ENCODE measurements at places on chromosomes 7 and 10.

GRCh38 chr10:44984671-44985101 is 6.1 kb upstream of the DEPP1 start:
- DNase-seq: no peak

DNA sequence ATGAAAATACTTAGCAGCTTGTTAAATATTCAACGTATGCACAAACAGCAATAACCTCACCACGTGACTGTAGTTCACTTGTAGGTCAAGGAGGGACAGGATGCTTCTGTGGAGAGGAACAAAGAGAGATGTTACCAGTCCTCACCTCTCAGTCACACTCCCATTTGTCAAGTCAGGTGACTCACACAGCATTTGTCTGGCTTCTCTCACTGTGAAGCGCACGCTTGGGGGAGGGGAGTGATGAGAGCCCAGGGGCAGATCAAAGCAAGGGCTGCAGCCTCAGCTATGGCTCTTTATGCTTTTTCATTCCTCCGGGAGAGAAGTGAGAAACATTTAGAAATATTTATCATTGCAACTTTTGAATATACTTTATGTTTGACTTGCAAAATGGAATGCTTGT is 2.9 kb upstream of the RBM20 start:
- no peak for DNase-seq

- no peak for DNase-seq
Observed at GRCh38 chr7:144579687-144580086, 176.2 kb upstream of the NOBOX start.

GRCh38 chr10:120926611-120927010 is 75.4 kb downstream of the WDR11 start:
- DNase-seq: no peak

DNA sequence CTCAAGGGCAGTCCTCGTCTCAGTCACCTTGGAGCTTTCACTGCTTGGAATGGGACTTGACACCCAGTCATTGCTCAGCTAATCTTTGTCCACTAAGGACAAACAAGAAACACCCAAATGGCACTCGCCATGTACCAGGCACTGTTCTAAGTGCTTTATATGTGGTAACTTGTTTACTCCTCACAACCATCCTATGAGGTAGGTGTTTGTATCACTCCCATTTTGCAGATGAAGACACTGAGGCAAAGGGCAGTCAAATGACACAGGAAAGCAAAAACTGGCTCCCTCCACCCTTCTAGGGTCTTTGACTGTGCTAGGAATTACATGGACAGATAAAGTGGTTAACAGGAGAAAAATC is 24.7 kb downstream of the DNAJB12 start:
- no peak for DNase-seq

DNA sequence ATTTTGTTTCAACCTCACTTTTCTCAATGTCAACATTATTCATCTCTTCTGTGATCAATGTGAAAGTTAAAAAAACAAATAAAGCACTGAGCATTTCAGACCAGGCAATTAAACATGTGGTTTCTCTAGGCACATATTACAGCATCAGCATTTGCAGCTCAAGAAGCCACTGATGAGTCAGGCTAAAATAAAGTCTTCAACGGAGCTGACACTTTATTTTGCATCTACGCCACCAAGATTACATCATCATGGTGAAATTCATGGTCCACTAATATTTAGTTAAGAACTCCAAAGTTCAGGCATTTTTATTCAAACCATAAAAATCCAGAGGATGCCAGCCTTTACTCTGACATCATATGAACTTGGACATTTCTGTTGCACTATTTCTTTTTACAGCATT is 33.0 kb downstream of the MAGI2 start:
- DNase-seq: peak; percentile 90

GRCh38 chr10:86410542-86411124 is 44.0 kb upstream of the GRID1 start:
- DNase-seq: peak; percentile 72

GRCh38 chr7:143126146-143126545 is 5.7 kb upstream of the PIP start:
- peak; percentile 48 for DNase-seq

- DNase-seq: peak; percentile 67
Observed at GRCh38 chr7:152145853-152146466, 120.5 kb downstream of the GALNT11 start.

GRCh38 chr7:152202056-152202455 is 176.6 kb downstream of the GALNT11 start:
- DNase-seq: peak; percentile 77

GRCh38 chr7:46432708-46433107 is 511.6 kb upstream of the IGFBP3 start:
- DNase-seq: peak; percentile 64

DNA sequence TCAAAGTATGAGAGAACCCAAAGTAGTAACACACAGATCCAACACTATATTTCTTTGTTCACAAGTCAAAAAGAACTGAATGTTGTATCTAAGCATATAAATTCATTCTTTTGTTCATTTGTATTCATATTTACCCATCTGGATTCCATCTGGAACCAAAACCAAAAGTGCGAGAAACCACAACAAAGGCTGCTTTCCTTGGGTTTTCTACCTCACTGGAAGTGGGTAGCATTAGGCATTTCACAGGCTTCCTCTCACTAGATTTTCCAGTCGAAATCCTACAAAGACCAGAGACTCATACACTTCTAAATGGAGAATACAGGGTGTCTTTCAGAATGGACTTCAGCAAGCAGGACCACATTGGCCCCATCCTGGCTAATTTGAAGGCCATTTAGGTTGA is 109.8 kb upstream of the WNT16 start:
- DNase-seq: no peak
